ENCODE measurements at places on chromosomes 4 and X. TPM values are rescaled to one million over a fixed set of nuclear protein-coding genes. Genes with fewer than 3 reads are reported as not detected.

- no peaks in the 10 kb centered on the region for H3K36me3 ChIP-seq
- H3K4me1 ChIP-seq, result no peaks in the 10 kb centered on the region
- H3K27me3 ChIP-seq, result no peaks in the 10 kb centered on the region
- H3K4me3 ChIP-seq, result no peak overlapping the region
Measured at GRCh38 chrX:82813671-82814078, 694.4 kb upstream of the POU3F4 start.

DNA sequence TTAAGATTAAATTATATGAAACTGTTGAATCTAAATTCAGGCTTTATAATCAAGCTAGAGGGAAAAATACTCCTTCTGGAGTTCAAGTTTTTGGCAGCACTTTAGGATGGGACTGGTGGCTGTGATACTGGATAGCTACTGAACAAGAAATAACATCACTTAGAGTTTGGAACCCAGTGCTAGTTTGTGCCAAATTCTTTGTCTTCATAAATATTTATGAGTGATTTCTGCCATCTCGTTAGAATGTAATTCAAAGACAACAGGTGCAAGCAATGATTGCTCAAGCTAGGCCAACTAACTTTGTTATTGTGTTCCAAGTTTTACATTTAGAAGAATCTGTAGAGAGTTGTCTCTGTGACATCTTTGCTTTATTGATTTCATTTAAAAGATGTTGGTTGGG is 417.9 kb downstream of the FAT4 start:
- H3K27me3 ChIP-seq, result no peaks in the 10 kb centered on the region
- H3K4me1 ChIP-seq, result no peaks in the 10 kb centered on the region
- no peak overlapping the region for H3K4me3 ChIP-seq
- H3K36me3 ChIP-seq, result no peaks in the 10 kb centered on the region
- no peak overlapping the region for H3K27ac ChIP-seq

DNA sequence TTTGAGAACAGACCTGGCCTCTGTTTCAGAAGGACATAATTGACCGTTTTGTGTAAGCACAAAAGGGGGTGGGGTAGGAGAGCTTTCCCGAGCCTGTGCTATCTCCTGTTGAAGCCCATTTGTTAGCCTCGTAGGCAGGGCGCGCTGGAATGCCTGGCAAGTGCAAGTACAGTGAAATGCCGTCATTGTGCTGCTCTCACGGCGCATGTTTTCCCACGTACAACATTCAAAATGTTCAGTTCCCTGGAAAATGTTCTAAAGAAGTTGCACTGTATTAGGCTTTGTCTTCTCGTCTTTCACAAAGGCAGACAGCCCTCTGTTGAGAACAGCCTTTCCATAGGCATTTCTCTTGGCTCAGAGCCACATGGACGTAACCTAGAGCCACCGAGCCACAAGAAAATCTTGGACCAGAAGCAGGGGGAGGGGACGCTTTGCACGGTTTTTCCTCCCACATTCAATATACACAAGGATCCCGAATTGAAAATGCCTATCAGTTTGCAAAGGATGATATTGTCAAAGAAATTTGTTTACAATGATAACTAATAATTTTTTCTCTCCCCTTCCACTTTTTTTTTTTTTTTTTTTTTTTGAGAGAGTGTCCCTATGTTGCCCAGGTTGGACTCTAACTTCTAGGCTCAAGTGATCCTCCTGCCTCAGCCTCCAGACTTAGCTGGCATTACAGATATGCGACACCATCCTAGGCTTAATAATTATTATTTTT is 54.6 kb upstream of the RAPGEF2 start:
- no peaks in the 10 kb centered on the region for H3K36me3 ChIP-seq
- DNase-seq, result peak; percentile 85
- peak overlapping the region; percentile 39 for H3K4me3 ChIP-seq
- H3K27ac ChIP-seq, result peak overlapping the region; percentile 56
- no peaks in the 10 kb centered on the region for H3K27me3 ChIP-seq

The FUNDC2 gene
- 101 TPM for total RNA-seq

The MUC7 gene
- total RNA-seq, result not detected
